Adipocyte (in vitro differentiated cells): ENCODE measurements at places on chromosomes 7 and 10.

- no peak for DNase-seq
These were observed 5.7 kb upstream of the ZCCHC24 start for GRCh38 chr10:79451046-79451699.

DNA sequence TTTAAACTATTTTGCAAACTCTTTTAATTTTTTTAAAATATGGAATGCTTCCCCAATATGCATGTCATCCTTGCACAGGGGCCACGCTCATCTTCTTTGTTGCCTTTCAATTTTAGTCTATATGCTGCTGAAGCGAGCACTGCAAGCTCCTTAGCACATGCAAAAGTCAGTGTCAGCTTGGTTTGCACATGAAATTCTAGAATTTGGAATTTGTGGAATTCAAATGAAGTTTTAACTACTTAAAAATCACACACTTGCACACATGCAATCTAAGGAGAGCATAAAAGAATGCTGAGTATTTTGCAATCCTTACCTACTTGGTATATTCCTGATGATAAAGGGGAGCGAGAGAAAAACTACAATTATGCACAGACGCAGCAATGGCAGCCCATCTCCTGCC, 78.3 kb upstream of the ATP6V0A4 start:
- DNase-seq, result peak; percentile 29

DNA sequence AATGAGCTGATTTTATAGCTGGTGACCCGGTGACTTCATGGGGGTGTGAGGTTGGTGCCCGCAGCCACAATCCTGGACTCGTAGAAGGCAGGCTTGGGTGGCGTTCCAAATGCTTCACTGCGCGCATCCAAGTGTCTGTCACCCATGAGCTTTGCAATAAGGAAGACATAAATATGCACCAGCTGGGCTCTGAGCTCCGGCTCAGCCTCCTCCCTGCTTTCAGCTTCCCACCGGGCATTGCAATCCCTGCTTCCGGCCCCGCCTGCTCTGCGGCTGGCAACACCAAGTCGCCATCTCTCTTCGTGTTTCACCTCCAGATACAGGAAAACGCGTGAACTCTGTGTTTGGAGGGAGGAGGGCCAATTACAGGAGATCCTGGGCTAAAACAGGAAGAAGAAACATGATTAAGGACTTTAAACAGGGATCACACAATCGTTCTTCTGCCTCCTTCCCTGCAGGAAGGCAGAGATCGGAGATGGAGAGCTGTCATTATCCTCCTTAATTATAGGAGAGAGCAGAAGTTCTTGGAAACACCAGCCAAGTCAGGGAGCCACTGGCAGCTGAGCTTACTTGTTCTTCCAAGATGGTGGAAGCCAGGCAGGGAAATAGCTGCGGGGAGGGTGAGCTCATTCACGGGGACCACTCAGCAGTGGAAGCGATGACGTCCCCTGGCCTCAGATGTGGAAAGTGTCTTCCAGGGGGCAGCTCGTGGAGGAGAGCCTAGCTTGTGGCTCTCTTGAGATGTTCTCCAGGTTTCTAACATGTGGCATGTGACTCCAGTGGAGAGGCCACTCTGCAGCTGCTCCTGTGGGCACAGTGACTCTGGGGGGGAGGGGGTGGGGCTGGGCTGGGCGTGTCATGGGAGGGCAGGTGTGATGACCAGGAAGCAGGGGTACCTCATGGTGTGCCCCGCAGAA, 134.9 kb downstream of the CAMK1D start:
- DNase-seq, result no peak

GRCh38 chr7:50863053-50863452, 80.4 kb upstream of the GRB10 start:
- no peak for DNase-seq

DNA sequence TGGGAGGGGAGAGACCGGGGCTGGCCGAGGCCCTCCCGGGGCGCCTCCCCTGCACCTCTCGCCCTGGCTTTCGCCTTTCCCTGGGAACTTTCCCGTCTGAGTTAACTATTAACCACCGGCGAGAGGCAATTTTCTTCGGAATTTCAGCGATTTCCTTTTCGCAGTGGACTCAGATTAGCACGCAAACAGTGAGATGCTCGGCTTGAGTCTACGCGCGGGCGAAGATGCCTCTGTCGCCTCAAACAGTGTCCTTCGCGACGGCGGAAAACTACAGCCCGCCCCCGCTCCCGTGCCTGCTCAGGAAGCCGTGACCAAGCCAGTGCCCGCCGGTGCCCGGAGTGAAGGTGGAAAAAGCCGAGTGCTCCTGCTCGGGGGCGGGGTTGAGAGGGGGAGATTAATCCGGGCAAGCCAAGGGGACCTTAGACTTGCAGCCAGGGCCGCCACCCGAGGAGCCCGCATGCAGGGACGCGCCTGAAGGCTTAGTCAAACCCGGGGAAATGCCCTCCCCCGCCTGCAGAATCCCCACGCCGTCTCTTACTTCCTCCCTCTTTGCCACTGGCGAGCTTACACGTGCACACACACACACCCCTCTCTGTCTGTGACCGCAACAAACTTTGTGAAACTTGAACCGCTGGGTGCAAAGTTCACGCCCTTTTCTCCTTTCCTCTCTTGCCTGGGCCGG, 14.5 kb upstream of the PAX2 start:
- peak; percentile 30 for DNase-seq

GRCh38 chr10:83592337-83592935, 546.9 kb upstream of the GHITM start:
- no peak for DNase-seq

GRCh38 chr7:55063633-55064032, 44.8 kb downstream of the EGFR start:
- peak; percentile 57 for DNase-seq

DNA sequence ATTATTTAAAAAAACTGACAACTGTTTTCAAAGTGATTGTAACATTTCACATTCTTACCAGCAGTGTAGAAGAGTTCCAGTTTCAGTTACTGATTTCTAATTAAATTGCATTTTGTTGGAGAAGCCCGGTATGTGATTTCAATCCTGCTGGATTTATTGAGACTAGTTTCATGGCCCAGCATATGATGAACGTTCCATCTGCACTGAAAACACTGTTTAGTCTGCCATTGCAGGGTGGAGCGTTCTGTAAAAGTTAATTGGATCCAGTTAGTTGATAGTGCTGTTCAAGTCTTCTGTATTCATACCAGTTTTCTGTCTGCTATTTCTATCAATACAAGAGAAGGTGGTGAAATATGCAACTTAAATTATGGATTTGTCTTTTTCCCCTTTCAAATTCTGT, 37.3 kb upstream of the CCNY start:
- DNase-seq, result no peak

- no peak for DNase-seq
These were observed 5.6 kb downstream of the DENND11 start for GRCh38 chr7:141696348-141696747.

DNA sequence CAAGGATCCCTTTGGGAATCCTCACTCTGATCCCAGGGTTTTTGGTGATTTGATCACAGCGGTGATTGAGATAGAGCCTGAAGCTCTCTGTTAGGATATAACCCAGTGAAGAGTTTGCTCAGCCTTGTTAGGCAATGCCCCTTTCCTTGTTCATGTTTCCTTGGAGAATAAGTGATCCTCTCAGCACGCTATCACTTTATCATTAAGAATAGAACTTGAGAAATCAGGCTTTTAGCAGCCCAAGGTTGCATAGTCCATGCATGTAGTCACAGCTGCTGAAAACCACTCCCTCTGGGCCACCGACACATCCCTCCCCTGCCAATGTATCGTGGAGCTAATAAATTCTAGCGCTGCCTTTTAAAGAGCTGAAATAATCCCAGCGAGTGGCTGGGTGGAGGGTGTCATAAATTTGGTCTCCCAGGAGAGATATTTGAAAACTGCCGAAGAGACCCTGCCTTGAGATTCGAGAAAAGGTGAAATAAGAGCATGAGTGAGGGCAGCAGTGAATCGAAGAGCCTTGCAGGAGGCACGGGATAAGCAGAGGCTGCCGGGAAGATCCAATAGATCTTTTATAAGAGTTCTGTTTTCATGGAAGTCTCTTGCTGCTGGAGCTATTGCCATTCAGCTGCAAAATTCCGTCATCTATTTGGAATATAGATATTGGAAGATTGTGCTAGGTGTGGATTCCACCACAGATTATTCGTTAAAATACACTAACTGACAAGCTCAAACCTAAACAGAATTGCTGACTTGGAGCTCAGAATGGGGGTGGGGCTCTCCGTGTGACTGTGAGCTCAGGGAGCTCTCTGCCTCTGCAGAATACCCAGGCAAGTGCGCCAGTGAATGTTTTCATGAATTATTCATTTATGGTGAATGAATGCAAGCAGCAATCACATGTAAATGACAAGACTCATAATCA, 249.8 kb downstream of the TRIL start:
- DNase-seq, result no peak

- DNase-seq, result no peak
These were observed 133.2 kb downstream of the DNAJB6 start for GRCh38 chr7:157470017-157470322.

DNA sequence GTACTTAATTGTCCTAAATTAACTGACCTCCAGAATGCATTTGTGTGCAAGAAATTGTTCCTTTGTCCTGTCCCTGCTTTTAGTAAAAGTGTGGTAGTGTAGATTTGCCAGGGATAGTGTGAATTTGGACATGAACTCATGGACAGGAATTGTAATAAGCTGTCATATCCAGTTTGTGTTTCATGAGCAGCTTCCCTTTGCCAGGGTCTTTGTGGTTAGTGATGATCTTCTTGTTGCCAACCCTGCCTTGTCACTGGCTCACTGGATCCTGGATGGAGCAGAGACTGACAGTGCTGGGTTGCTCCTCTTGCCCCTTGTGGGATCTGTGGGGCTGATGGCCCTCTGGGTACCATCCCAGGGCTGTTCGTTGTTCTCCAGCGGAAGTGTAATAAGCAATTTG, 110.1 kb downstream of the CCNY start:
- no peak for DNase-seq

DNA sequence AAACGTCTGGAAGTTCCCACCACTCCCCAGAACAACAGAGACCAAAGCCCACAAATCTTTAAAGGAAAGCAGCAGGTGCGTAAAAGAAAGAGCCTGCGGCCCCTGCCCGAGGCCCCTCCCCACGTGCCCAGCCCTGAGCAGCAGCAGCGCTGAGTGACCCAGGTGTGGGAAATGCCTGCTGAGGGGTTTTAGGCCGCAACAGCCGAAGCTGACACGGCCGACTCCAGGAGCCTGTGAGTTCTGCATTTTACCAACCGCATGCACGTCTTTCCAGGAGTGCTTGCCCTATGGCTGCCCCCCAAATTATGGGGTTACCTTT, 1.6 kb upstream of the KNDC1 start:
- DNase-seq, result no peak

DNA sequence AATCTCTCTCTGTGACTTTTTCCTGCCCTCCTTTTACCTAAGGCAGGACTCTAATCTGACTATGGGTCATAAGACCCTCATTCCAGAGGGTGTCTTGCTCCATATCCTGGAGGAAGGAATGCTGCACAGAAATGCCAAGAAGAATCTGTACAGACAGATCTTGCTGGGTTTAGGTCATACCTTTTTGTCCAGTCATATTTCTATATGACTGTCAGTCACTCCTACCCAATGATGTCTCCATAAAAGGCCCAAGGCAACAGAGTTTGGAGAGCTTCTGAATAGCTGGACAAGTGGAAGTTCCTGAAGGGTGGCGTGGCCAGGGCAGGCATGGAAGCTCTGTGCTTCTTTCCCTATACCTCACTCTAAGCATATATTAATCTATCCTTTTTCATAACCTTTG, 47.5 kb downstream of the FEZF1 start:
- no peak for DNase-seq

GRCh38 chr10:130358981-130359650, 222.9 kb downstream of the GLRX3 start:
- no peak for DNase-seq

- no peak for DNase-seq
These were observed 14.3 kb downstream of the PTPRE start for GRCh38 chr10:127921075-127921752.

DNA sequence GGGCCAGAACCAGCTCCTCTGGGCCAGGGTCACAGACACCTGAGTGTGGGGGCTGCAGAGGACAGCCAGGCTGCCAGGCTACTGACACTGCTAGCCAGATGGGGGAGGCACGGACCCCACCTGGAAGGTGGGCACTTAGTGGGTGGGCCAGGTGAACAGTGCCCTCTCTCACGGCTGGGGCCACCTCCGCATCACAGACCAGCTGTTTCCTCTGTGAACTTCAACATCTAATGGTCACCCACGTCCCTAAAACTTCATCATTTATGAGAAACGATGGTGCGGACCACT, 80.4 kb downstream of the MKI67 start:
- DNase-seq, result no peak

DNA sequence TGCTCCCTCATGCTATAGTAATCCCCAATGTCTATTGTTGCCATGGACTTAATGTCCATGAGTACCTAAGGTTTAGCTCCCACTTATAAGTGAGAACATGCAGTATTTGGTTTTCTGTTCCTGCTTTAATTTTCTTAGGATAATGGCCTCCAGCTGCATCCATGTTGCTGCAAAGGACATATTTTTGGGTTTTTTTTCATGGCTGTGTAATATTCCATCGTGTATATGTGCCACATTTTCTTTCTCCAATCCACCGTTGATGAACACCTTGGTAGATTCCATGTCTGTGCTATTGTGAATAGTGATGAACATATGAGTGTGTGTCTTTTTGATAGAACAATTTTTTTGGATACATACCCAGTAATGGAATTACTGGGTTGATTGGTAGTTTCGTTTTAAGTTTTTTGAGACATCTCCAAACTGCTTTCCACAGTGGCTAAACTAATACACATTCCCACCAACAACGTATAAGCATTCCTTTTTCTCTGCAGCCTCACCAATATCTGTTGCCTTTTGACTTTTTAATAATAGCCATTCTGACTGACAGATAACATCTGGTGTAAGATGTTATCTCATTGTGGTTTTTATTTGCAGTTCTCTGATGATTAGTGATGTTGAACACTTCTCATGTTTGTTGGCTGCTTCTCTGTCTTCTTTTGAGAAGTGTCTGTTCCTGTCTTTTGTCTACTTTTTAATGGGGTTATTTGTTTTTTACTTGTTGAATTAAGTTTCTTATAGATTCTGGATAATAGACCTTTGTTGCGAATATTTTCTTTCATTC, 68.8 kb upstream of the IFRD1 start:
- DNase-seq, result no peak

GRCh38 chr7:101488826-101489572, 126.3 kb downstream of the COL26A1 start:
- DNase-seq, result peak; percentile 33

DNA sequence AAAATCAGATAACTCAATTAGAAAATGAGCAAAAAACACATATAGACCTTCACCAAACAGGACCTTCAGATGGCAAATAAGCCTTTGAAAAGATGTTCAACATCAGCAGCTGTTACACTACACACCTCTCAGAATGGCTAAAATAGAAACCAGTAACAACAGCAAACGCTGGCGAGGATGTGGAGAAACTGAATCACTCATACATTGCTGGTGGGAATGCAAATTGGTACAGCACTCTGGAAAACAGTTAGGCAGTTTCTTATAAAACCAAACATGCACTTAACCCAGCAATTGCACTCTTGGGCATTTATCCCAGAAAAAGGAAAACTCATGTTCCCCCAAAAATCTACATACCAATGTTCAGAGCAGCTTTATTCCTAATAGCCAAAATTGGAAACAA, 37.7 kb upstream of the SMARCD3 start:
- peak; percentile 3 for DNase-seq

DNA sequence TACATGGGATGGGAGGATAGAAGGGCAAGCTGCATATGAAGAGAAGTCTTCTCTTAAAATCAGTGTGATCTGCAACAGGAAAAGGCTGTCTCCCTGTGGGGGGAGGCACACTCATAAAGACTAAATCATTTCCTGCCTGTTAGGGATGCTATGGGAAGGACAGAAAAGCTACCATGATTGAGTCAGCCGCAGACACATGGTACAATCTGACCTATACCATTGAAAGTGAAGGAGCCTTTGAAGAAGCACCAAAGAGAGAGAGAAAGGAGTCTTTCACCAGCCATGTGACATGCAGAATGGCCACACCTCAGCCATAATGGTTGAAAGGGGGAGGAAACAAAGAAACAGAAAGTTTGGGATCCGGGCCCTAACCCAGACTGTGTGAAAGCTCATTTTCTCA, 29.1 kb downstream of the NUDCD3 start:
- no peak for DNase-seq
